ENCODE measurements at places on chromosomes 4 and X.
A peak's percentile ranks its signal among the peaks of the same experiment; 100 is the strongest.

GRCh38 chr4:26141911-26142638 is 178.7 kb upstream of the RBPJ start:
- peak; percentile 93 for DNase-seq

- DNase-seq = no peak
Measured at GRCh38 chrX:10011991-10012390, 44.8 kb downstream of the CLDN34 start.

DNA sequence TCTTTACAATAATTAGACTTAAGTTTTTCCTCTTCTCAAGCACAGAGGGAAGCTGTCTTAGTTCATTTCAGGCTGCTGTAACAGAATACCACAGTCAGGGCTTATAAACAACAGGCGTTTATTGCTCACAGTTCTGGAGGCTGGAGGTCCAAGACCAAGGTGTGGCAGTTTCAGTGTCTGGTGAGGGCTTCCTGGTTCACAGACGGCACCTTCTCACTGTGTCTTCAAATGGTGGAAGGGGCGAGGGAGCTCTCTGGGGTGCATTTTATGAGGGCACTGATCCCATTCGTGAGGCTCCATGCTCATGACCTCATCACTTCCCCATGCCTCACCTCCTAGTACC is 115.7 kb upstream of the MXRA5 start:
- no peak for DNase-seq

GRCh38 chr4:64539234-64539849 is 130.1 kb upstream of the TECRL start:
- DNase-seq = peak; percentile 68

DNA sequence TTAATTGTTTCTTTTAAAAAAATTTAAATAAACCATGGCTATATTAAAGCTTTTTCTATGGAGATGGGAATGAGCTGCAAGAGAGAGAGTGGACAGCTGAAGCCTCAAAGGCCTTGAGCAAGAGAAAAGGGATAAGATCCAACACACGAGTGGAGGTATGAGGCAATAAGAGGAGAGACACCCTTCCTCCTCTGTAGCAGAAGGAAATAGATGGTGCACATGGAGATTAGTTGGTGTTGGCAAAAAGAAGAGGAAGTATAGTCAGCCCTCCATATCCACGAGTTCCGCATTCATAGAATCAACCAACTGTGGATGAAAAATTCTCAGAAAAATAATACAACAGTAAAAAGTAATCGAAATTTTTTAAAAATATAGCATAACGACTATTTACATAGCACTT is 3.2 kb downstream of the CXorf38 start:
- DNase-seq = no peak

DNA sequence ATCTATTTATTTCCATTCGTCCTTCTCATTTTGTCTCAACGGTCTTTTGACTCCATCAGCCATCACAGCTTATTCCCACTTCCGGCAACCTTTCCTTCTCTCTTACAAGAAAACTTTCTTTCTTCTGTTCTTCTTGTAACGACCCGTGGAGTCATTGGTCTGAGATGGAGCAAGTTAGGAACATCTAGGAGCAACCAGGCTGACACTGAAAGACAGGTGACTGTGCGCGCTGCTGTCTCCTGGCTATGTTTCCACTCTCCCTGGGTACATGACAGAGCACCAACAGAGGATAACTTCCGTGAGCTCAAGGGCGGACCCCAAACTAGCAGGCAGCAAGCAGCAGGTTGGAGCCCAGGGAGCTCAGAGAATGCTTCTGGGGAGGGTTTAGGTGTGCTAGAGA is 2.5 kb downstream of the FGF5 start:
- DNase-seq = peak; percentile 54

- DNase-seq = no peak
Measured at GRCh38 chr4:175805846-175806245, 6.2 kb downstream of the GPM6A start.

DNA sequence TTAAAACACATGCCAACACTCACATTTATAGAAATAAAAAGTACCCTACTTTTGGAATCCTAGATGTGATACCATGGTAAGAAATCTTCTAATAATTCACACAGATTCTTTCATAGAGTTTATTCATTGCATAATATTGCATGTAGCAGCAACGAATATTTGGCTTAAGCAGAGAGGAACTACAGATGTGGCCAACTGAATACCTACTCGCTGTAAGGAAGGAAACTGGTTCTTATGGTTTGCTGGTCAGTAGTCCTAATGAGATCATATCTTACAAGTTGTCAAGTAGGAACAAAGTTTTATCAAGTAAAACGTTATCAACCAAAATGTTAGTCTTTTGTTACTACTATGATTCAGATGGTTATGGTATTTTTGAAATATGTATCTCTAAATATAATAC is 996.1 kb downstream of the PDHA2 start:
- no peak for DNase-seq

DNA sequence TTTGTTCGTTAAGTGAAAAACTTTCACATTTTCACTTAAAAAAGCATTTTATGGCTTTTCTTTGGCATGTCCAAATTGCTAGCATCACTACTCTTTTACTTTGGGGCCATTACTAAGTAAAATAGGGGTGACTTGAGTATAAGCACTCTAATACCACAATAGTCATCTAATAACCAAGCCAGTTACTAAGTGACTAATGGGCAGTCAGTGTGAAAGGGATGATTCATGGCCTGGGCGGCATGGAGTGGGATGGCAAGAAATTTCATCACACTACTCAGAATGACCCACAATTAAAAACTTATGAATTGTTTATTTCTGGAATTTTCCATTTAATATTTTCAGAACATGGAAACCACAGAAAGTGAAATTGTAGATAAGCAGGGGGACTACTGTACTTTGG is 60.9 kb downstream of the BMP15 start:
- no peak for DNase-seq

DNA sequence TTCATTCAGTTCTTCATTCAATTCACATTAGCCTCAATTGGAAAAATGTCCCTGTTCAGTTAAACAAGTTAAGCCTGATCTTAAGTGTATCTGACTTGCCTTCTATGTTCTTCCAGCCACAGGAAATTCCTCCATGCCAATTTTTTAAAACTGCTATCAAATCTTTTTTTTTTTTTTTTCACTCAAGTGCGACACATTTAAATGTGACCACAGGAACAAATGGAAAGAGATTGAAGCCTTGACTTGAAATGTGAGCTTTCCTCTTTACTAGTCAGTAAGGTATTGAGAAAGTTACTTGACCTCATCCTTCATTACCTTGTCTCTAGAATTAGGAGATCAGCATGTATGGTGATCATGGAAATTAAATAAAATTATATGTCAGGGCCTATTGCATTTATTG is 165.1 kb downstream of the SLIT2 start:
- no peak for DNase-seq

- no peak for DNase-seq
Measured at GRCh38 chr4:125749354-125749753, 434.6 kb downstream of the FAT4 start.

DNA sequence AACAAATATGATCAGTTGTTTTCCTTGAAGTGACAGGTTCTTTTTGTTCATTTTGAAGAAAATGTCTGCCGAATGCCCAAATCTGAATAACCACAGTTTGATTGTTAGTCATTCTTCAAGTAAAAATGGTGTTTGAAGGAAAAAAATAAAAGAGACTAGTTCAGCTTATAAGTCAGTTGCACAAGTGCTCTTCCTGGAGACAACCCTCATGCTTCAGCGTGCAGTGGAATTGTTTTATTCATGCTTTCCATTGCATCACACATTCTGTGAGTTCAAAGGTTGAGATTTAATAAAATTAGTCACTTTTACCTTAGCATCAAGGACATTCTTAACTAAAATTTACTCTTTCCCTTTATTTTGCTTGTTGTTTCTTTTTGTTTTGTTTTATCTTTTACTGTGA is 404.9 kb downstream of the ZNF674 start:
- DNase-seq = no peak

GRCh38 chr4:130043732-130044160 is 947.8 kb downstream of the C4orf33 start:
- DNase-seq = no peak

GRCh38 chr4:86319390-86319789 is 40.5 kb downstream of the MAPK10 start:
- no peak for DNase-seq

DNA sequence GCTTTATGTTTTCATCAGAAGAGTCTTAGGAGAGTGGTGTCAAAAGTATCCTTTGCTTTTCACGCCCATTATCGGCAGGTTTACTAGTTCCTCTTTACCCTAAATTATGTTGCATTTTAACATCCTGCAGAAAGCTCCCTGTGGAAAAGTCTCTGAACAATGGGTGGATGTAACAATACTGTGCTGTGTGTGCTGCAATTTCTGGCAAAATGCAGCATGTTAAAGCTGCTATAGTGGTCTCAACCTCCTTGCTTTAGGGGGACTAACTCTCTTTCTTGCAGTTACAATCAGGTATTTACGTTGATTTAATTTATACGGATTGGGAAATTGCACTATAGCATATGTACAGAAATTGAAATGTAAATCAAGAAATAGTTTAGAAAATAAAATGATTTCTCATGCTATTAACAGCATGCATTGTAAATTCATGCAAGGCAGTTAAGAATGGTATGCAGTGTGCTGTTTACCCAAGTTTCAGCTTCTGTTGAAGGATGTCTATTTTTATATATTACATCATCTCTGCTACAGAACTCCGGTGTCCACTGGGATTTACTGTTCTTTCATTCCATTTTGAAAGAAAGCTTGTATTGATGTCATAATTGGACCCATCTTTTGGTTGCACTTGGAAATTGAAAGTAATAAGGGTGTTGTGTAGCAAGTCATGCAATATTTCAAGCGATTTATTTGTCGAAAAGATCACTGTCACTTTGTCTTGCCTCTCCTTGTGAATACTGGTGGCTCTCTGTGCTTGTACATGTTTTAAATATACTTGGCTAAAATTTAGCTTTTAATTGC is 145.7 kb downstream of the RAPGEF2 start:
- peak; percentile 78 for DNase-seq

DNA sequence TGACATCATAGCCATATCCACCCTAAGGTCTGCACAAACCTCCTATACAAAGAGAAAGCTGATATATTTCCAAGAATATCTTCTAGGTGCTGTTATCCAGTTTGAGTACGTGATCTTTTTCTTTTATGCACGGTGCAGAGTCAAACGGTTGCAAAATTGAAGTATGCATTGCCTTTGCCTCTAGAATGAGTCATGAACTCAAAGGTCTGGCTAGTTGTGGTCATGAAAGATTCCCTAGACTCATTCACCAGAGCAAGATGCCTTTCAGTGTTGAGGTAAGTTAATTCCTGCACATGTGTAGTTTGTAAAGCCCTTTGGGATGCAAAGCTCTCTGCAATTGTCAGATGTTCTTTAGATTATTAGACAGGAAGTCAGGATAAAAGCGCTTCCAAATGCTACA is 704.4 kb downstream of the PCDH19 start:
- DNase-seq = no peak

DNA sequence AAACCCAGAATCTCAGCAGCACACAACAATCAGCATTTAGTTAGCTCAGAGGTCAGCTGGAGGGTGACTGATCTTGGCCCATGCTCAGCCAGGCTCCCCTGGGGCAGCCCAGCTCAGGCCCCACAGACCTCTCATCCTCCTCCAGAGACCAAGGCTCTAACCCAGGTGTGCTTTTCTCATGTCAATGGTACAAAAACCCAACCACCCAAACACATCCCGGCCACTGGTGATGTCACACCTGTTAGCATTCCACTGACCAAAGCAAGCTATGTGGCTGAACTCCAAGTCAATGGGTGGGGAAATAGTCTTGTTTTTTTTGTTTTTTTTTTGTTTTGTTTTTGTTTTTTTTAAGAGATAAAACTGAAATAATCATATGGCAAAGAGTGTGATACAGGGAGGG is 77.5 kb downstream of the CYTL1 start:
- DNase-seq = no peak

DNA sequence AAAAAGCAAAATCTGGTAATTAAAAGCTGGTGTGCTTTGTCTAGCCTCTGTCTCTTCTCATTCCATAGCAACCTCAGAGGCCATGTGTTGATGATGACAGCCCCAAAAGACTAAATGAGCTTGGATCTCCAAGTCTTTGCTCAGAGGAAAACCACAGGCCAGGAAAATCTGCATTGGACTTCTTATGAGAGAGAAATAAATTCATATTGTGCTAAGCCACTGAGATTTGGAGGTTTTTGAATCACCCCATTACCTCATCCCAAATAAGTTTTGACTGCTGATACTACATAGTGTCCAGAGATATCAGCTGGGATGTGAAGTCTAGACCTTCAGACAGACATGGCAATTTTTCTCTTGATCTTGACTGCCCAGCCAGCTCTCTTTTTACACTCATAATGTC is 178.6 kb upstream of the DIPK2B start:
- no peak for DNase-seq

GRCh38 chrX:31154946-31155345 is 83.1 kb upstream of the FTHL17 start:
- DNase-seq = no peak

DNA sequence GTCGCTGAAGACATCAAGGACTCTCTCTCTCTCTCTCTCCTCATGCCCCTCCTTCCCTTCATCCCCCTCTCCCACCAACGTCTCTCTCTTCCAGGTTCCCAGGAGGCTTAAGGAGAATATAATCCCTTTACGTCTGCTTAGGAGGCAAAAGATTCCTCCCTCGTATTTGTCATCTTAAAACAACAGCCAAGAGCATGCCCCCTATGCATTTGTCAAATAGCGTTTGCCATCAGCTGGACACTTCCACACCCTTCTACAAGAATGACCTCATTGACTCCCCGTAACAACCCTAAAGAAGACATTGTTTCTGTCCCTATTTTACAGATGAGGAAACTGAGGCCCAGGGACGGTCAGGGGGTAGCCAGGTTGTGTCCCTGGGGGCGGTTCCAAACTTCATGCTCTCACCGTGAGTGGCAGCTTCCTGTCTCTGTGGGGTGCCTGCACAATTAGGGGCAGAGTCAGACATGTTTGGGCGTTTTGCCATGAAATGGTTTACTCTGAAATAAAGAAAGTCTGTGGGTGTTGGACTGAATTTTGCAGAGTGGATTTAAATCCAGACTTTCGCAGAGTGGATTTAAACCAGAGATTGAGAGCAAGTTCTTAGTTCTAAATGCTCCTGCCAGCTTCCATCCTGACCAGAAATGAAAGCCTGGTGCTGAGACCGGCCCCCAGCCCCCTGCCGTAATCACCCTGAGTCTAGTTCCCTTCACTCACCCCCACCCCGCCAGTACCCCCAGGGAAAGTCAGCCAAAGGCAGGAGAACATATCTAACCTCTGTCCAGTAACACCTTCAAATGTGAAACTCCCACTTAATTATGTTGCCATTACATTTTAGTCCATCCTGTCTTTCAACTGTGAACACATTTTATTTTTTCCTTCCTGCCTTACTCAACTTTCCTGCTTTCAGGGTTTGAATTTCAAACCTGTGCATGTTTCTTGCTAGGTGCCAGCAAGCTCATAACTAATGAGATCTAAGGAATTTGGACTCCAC is 44.3 kb upstream of the TBL1X start:
- no peak for DNase-seq

DNA sequence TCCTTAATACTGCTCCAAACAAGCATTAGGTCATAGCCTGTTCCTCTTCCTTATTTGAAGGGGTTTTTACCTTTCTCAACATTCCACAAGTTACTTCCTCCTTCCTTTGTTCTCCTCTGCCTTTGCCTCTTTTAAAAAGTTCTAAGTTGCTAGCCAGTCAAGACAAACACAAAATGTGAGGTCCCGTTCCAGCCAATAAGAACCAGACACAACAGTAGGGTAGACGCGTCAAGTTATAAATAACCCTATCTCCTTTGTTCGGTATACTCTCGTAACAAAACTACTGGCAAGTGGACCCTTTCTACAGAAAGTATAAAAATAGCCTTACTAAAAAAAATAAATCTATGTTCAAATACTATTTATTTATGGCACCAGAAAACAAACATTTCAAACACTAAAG is 6.3 kb upstream of the ACE2 start:
- DNase-seq = no peak

GRCh38 chrX:39293203-39293602 is 491.9 kb downstream of the MID1IP1 start:
- no peak for DNase-seq

All from astrocyte of the spinal cord (primary cell).